ENCODE measurements at places on chromosomes 3 and 15.

DNA sequence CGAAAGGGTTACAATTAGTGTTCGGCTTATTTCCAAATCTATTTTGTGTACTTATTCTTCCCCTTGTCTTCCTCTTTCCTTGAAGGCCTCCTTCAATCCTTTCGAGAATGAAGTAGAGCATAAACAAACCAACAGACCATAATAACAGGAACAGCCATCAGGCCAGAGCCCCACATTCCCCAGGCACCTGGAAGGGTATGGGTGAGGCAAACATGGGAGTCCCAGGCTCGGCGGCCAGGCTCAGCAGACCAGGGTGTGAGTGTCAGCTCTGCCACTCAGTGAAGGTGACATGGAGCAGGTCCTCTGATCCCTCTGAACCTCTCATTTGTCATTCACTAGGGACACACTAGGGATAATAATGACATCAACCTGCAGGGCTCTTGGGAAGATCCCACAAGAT, 13.8 kb downstream of the ALS2CL start:
- no peak for DNase-seq

DNA sequence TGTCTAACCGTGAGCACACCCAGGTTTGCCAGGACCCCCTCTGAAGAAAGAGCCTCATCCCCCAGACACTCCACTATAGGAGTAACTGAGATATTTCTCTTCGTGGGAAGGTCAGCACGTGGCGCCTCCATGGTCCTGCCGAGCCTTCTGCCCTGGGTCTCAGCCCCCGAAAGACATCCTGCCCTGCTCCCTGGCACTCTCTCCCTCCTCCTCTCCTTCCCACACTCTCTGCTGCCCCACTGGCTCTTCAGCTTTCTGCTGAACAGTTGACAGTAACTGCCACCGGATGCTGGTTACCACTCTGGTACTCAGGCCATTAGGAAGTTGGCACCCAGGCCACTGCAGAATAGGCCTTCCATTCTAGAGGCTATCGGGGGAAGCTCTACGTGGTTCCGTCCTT, 185.2 kb downstream of the UACA start:
- no peak for DNase-seq

DNA sequence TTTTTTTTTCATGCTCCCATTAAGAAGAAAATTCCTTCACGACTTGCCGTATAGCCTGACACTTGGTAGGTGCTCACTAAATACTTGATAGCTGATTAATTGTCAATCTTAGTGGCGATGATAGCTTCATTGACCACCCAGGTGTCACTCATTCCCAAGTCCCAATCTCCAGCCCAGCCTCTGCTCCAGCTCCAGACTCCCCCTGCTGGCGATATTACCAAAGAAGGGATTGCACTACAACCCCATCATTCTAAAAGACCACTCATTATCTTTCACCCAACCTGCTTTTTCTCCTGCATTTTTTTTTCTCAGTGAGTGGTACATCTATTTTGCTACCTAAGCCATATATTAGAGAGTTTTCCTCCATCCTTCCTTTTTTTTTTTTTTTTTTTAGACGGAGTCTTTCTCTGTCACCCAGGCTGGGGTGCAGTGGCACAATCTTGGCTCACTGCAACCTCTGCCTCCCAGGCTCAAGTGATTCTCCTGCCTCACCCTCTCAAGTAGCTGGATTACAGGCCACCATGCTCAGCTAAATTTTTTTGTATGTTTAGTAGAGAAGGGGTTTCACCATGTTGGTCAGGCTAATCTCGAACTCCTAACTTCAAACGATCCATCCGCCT, 19.5 kb upstream of the COMMD2 start:
- DNase-seq: peak; percentile 30

- no peak for DNase-seq
These were observed 44.7 kb downstream of the MYO1E start for GRCh38 chr15:59327942-59328341.

GRCh38 chr3:138769616-138770015, 65.1 kb downstream of the PIK3CB start:
- DNase-seq: no peak

GRCh38 chr3:111676211-111677006, 81.3 kb upstream of the ZBED2 start:
- no peak for DNase-seq

GRCh38 chr3:52245322-52246263, at the start of gene PPM1M:
Gene PPM1M, plus strand, starts transcription at chr3:52245759. Its CDS starts 66 bp downstream, at chr3:52245825.
- peak; percentile 35 for DNase-seq

Measured in head of caudate nucleus (tissue), 42 donors.